Activated CD8-positive, alpha-beta memory T cell treated with anti-CD3 and anti-CD28 coated beads, Interleukin-2, amount 10 ng/mL, durations not matched to agents 7 days and 5 days (primary cell): ENCODE measurements at places on chromosomes 6 and 20. TPM values are rescaled to one million over a fixed set of nuclear protein-coding genes. Genes with fewer than 3 reads are reported as not detected.

ARHGAP40 gene
- total RNA-seq, result not detected

- no peaks in the 10 kb centered on the region for H3K36me3 ChIP-seq
- H3K27me3 ChIP-seq, result no peaks in the 10 kb centered on the region
- H3K4me1 ChIP-seq, result no peaks in the 10 kb centered on the region
- no peak for DNase-seq
Measured at GRCh38 chr6:156279261-156279969, 497.8 kb upstream of the ARID1B start.

GRCh38 chr6:142241061-142241460, 60.7 kb upstream of the ADGRG6 start:
- peaks cover 6% of the 10 kb centered on the region for H3K27me3 ChIP-seq
- H3K4me1 ChIP-seq, result no peaks in the 10 kb centered on the region
- H3K27ac ChIP-seq, result no peak overlapping the region
- H3K36me3 ChIP-seq, result no peaks in the 10 kb centered on the region

- H3K4me1 ChIP-seq, result peaks cover 60% of the 10 kb centered on the region
- peak overlapping the region; percentile 11 for H3K4me3 ChIP-seq
- H3K36me3 ChIP-seq, result peaks cover 10% of the 10 kb centered on the region
- no peak for DNase-seq
- no peaks in the 10 kb centered on the region for H3K27me3 ChIP-seq
Measured at GRCh38 chr6:89360415-89360999, 8.0 kb upstream of the UBE2J1 start.

C20orf141 gene
- total RNA-seq, result not detected

DNA sequence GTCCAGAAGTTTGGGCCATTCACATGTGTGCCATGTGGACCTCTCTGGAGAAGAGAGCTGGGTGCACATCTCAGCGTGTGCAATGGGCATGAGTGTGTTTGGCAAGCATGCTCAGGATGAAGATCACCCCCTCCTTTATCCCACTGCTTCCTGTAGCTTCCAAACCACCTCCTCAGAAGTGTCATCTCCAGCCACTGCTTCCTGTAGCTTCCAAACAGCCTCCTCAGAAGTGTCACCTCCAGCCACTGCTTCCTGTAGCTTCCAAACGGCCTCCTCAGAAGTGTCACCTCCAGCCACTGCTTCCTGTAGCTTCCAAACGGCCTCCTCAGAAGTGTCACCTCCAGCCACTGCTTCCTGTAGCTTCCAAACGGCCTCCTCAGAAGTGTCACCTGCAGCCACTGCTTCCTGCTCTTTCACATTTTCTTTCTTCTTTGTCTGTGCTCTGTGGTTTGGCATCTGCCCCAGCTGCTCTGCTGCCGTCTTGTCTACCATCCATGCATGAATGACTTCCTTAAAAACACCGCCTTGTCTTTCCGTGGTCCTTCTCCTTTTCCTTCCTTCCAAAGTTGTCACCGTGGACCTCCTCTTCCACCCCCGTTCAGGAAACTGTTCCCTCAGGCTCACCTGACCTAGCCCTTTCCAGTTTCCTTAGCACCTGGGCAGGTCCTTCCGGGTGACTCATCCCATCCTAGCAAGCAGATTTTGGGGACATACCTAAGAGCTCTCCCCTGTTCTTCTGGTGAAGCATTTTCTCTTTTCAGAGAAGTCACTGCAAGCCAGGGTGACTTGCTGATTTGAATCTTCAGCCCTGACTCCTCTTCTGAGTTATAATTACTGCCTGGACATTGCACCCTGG, 43.5 kb upstream of the TIAM2 start:
- H3K4me1 ChIP-seq, result peaks cover 22% of the 10 kb centered on the region
- no peaks in the 10 kb centered on the region for H3K27me3 ChIP-seq
- H3K36me3 ChIP-seq, result peaks cover 7% of the 10 kb centered on the region
- peak; percentile 55 for DNase-seq
- no peak overlapping the region for H3K4me3 ChIP-seq

GNMT gene
- total RNA-seq, result 0.26 TPM

DNA sequence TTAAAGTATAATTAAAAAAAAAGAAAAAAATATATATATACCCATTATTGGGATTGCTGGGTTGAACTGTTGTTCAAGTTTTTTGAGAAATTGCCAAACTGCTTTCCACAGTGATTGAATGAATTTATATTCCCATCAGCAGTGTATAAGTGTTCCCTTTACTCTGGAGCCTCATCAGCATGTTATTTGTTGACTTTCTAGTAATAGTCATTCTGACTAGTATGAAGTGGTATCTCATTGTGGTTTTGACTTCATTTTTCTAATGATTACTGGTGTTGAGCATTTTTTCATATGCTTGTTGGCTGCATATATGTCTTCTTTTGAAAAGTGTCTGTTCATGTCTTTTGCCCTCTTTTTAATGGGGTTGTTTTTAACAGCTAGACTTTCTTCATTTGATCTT, 1260.8 kb upstream of the GJE1 start:
- H3K4me1 ChIP-seq, result no peaks in the 10 kb centered on the region
- no peaks in the 10 kb centered on the region for H3K36me3 ChIP-seq
- no peaks in the 10 kb centered on the region for H3K27me3 ChIP-seq
- DNase-seq, result no peak
- H3K27ac ChIP-seq, result no peak overlapping the region
- no peak overlapping the region for H3K4me3 ChIP-seq

DNA sequence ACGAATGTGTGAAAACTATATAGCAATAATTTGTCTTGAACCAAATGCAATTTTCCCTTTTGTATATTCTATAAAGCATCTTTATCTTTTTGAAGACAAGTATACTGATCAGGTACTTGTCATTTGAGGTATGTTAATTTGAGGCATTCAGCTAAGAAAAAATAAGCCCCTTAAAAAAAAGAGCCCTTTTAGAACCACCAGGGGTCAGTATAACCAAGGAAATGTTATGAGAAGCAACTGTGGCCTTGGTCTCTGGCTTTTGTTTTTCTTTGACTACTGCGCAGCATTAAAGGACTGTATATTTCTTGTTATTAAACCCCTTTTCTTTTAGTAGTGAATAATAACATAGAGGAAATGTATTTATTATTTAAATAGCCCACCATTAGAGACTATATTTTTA, 43.1 kb downstream of the CD109 start:
- no peaks in the 10 kb centered on the region for H3K36me3 ChIP-seq
- DNase-seq, result no peak
- no peaks in the 10 kb centered on the region for H3K27me3 ChIP-seq
- no peak overlapping the region for H3K27ac ChIP-seq

RRAGD gene
- 5.7 TPM for total RNA-seq

CARMIL1 gene
- total RNA-seq, result 3.4 TPM
